ENCODE measurements at places on chromosomes 13 and 19.
A peak's percentile ranks its signal among the peaks of the same experiment; 100 is the strongest.

- no peak for DNase-seq
Observed at GRCh38 chr13:104256701-104257100, 1190.5 kb upstream of the SLC10A2 start.

- no peak for DNase-seq
Observed at GRCh38 chr19:11090997-11091702, 1.9 kb downstream of the LDLR start.

DNA sequence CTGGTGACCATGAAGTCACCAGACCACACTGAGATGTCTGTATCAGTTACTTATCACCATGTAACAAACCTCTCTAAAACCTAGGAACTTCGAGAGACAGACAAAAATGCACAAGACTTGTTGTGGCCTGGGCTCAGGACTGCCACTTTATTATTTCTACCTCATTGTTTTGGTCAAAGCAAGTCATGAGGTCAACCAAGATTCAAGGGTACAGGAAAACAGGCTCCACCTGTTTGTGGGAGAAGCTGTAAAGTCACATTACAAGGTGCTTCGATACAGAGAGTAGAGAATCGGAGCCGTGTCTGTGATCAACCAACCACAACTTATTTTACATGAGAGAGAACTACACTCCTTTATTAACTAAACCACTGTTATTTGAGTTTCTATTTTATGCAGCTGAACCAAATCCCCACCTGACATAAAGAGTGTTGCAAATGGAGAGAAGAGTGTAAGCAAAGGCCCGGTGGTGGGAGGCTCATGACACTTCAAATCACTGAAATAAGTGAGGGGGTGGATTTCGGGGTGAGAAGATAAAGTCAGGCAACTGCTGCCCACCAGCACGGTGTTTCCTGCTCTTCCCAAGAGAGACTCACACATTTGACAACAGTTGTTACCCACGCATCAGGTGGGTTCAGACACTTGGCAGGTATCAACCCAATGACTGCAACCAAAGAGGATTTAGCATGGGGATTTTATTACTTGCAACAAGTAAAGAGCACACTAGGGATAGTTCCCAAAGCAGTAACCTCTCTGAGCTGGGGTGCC lies 39.0 kb upstream of the IGSF23 start:
- no peak for DNase-seq

DNA sequence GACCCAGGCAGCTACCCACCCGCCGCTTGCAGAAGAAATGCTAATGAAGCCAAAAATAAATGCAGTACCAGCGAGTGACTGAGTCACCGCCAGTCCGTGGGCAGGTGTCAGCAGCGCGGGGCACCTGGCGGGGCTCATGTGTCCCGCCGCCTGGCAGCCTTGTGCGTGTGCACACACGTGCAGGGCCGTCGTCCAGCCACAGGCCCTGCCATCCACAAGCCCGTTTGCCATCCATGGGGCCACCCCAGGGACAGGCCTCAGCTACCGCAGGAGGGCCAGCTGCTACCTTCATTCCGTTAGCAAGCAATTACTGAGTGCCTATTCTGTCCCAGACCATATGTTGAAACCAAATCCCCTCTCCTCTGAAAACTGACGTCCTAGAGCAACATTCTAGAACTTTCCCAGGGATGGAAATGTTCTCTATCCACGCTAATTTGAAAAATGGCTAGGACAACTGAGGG lies 20.5 kb downstream of the NCAN start:
- no peak for DNase-seq

DNA sequence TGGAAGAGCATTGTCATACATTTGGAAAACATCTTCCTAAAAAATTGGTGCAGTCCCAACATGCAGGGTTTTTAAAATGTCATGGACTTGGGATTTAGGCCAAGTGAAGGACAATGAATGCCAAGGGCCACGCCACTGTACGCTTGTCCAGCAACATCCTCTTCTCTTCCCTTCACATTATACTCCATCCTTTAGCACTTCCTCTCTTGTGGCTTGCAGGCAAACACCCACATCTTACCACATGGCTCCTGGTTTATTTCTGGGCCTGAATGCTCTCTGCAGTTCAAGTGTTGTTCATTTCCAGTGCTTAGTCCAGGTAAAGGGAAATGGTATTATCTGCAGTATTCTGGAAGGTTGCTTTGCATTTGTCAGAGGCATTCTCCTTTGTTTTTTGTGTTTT lies 45.0 kb downstream of the CBY2 start:
- no peak for DNase-seq

- peak; percentile 12 for DNase-seq
Observed at GRCh38 chr19:57802269-57802668, 12.4 kb downstream of the ZNF552 start.
